ENCODE measurements at places on chromosomes 3 and 15. TPM values are rescaled to one million over a fixed set of nuclear protein-coding genes. Genes with fewer than 3 reads are reported as not detected.

DNA sequence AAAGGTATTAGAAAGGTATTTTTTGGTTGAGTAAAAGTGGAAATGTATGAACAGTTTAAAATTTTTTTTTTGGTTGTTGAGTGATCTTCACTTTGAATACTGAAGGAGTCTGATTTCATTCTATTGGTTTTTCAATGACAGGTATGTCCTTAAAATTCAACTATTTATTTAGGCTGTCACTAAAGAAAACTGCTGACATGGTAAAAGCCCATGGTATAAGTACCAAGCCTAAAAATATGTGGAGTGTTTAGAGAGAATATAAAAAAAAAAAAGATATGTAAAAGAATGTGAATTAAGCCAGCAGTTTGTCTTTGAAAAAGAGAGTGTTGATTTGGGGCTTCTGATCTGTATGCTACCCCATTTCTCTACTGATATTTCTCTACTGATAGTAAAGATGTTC, 90.3 kb upstream of the SUCLG2 start:
- DNase-seq: no peak

GRCh38 chr3:197183582-197183981, 114.8 kb downstream of the DLG1 start:
- no peak for DNase-seq

DNA sequence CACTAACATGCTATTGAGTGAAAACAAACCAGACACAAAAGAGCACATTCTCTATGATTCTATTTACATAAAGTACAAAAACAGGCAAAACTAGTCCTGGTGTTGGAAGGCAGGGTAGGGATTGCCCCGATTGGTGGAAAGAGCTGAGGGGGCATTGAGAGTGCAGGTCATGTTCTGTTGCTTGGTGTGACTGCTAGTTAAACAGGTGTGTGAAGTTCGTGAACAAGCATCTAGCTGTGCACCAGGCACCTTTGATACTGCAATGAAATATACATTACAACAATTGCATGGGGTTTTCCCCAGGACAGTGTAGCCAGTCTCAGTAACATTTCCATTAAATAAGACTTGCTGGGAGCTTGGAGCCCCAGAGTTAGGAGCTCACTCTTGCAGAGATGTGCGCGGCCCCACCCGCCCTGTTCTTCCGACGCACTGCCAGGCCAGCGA, 26.3 kb upstream of the THRB start:
- DNase-seq: no peak

DNA sequence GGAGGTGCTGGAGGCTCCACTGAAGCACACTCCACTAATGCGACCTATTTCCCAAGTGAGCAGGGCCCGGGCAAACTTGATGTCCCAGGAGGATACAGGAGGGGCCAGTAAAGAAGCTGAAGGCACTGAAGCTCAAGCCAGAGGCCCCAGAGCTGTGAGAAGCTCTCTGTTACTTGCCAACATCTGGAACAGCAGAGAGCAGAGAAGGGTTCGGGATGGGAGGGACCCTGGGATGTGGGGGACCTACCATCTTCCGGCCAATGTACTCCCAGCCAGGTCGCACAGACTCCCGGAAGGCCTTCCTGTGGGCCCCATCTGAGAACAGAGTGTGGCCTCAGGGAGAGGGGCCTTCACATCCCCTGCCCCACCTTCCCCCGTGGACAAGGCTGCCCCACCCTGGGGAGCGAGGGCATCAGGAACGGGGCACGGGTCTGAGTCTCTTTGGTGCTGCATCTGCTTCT, 3.1 kb downstream of the HHATL start:
- DNase-seq: no peak

DNA sequence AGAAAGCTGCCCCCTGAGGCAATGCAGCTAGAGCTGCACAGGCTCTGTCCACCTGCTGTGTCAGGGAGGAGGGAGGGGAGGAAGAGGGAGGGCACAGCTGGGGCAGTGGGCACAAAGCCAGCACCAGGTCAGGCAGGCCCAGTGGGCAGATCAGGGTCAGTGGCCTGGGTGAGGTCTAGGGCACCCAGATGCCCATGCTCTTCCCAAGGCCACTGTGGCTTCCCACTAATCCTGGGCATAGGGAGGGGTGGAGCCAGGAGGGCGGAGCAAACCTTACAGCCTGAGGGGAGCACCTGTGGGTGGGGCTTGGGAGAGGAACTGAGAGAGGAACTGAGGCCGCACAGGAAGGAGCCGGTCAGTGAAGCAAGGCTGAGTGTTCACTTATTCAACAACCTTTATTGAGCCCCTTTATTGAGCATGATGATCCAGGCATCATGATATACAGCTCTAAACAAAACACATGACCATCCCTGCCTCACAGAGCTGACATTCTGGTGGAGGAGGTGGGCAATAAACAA, 55.0 kb downstream of the RHCG start:
- DNase-seq: no peak

- no peak for DNase-seq
Observed at GRCh38 chr3:33312361-33312760, 35.1 kb downstream of the FBXL2 start.

- no peak for DNase-seq
Observed at GRCh38 chr15:93358166-93359059, 269.4 kb upstream of the RGMA start.

- DNase-seq: no peak
Observed at GRCh38 chr3:27542476-27542875, 58.3 kb upstream of the SLC4A7 start.

DNA sequence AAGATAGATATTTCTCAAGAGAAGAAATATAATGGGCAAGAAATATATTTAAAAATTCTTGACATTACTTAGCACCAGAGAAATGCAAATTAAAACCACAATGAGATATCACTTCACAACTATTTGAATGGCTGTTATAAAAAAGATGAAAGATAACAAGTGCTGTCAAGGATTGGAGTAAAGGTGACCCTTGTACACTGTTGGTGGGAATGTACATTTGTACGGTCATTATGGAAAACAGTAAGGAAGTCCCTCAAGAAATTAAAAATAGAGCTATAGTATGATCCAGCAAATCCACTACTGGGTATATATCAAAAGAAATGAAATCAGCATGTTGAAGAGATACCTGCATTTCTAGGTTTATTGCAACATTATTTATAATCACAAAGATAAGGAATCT, 326.4 kb downstream of the GBE1 start:
- no peak for DNase-seq

DNA sequence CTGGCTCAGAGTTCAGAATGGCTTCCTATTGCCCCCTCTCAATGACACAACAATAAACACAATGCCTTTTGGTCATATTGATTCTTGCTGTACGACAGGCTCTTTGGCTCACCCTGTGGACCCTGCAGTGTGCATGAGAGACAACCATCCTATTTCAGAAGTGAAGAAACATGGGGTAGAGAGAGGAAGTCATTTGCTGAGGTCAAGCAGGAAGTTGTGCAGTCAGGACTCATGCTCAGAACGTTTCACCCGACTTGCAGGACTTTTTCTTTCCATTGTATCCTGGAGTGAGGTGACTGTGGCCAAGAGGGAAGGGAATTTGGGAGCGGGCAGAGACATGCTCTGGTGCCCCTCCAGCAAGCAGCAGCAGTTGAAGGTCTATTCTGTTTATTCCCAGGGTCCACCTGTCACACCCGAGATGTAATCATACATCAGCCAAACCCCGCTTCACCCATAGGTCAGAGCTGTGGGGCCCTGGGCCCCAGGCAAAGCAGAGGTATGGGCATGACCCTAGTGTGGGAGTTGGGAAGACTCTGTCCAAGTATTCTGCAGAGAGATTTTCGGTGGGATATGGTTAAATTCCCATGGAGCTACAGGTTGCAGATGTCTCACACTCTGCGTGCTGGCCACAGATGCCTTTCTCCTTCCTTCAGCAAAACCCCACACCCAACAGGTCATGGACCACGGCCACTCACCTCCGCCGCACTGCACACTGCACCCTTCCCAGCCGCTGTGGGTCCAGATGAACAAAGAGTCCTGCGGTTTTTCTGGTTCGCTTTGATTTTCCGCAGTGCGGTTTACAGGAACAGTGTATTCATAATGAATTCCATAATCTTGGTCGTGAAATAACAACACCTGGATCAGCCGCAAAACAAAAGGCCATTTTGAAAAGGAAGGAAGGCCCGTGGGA, 290.6 kb downstream of the ADAMTS17 start:
- DNase-seq: no peak

GRCh38 chr15:32148833-32149555, 118.7 kb downstream of the CHRNA7 start:
- no peak for DNase-seq

DNA sequence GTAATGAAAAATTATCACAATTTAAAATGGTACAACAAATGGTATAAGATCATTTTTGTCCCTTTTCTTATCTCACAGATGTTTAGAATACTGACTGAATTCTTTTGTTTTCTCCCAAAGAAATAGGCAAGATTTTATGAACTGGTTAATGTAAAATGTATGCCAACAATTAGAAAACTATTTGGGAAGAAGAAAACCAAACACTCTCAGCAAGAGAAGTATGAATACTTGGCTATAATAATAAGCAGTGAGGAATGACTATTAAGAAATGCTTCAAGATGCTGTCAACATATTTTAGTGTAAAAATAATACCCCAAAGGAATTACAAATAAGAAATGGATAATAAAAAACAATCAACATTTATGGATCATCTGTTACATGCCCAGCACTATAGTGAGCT, 18.5 kb downstream of the SHQ1 start:
- DNase-seq: no peak

DNA sequence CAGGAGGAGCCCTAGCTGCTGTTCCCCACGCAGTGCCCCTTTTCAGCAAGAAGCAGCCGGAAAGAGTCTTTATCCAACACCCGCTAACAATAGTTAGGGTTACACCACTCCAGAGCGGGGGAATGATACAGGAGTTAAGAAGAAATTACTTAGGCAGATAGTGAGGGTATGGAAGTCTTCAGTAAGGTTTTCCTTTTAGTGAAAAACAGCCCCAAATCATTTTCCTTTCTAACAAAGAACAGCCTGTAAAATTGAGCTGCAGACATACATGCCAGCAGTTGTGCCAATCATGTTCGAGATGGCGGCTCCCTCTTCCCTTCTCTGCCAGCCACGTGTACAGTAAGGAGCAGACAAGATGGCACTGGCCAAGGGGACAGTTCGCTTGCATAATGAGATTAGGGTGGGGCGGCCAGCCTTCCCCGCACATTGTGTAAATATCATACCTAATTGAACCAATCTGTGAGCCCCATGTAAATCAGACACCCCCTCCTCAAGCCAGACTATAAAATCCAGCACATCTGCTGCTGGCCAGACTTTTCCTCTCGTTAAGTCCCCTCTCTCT, 18.5 kb upstream of the SENP5 start:
- DNase-seq: no peak

DNA sequence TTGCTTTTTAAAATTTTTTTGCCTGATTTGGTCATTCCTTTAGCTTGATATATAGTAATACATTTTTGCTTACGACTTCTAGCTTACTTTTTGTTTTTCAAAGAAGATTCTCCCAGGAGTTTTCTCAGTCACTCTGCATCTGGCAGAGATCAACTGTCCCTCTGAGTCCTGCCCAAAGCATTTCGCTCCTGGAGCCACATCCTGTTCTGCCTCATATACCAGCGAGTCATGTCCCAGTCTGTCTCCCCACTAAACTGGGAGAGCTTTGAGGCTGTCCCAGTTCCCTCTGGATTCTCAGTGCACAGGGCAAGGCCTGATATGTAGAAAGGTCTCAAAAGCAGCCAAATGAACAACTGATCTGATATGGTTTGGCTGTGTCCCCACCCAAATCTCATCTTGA, 326.3 kb downstream of the ARRDC4 start:
- DNase-seq: no peak

DNA sequence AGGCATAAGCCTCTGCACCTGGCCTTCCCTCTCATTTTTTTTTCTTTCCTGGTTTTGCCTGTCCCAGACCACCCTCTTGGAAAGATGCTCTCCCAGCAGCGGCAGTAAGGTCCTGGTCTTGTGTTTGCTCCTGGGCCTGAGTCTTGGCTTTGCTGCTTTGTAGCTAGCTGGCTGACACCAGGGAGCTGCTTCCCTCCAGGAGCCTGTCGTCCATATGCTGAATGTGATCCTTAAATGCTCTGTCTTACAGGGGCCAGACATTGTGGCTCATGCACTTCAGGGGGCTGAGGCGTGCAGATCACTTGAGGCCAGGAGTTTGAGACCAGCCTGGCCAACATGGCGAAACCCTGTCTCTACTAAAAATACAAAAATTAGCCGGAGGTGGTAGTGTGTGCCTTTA, 17.2 kb downstream of the FLNB start:
- DNase-seq: no peak

DNA sequence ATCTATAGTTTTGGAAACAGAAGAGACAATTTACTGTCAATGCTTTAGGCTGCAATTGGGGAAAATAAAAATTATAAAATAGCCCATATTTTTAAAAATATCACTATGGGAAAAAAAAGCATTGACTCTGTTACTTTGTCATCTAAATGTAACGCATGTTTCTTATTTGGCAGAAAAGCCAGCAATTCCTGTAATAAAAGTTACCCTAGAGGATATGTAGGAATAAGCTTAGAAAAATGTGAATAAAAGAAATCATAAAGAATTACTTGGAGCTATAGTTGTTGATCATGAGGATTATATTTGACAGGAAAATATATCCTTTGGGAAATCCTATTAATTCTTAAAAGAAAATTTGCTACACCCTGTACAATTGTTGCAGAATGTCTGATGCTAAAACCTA, 515.4 kb upstream of the IL12A start:
- no peak for DNase-seq

DNA sequence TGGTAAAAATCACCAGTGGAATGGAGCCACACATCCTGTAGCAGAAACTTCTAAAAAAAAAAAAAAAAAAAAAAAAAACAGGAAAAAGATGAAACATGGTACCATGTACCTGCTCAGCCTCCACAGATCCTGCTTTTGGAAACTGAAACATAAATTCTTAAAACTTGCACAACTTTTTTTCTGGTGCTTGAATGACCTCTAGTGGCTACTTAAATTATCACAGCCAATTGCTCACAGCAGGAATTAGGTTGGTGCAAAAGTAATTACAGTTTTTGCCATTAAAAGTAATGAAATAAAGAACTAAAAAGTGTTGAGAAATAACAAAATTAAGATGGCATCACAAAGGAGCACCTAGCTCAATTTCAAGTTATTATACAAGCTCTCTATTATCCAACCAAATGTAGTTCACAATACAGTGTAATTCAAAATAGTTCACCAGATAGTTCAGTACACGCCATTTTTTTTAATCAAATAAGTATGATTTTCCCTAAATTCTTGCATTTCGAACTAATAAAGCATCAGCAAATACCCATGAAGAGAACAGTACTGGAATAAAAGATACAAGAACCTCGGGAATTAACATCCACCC, 80.6 kb downstream of the ULK4 start:
- peak; percentile 42 for DNase-seq

GRCh38 chr15:64635499-64636495, 139.6 kb downstream of the RBPMS2 start:
- peak; percentile 33 for DNase-seq

GRCh38 chr3:39272191-39272590, 7.6 kb downstream of the CX3CR1 start:
- no peak for DNase-seq

GRCh38 chr3:171936191-171936841, 93.2 kb downstream of the TMEM212 start:
- DNase-seq: no peak

GRCh38 chr3:193869221-193870201, 266.4 kb upstream of the HES1 start:
- no peak for DNase-seq

Gene NR2E3
- polyA plus RNA-seq: 0.54 TPM

Gene COL6A5
- 0.03 TPM for polyA plus RNA-seq

Gene FEZF2
- not detected for polyA plus RNA-seq

Gene DENND6A
- polyA plus RNA-seq: 25.9 TPM

Gene CYP1A2
- 0.09 TPM for polyA plus RNA-seq

Gene BOC
- polyA plus RNA-seq: 24.2 TPM

Gene OR5AC2
- not detected for polyA plus RNA-seq

Gene ECE2
- polyA plus RNA-seq: 0.04 TPM

Gene REC114
- polyA plus RNA-seq: 0.55 TPM

Gene TRPM1
- polyA plus RNA-seq: 0.09 TPM

Gene CLDN11
- polyA plus RNA-seq: 205 TPM

Gene VPS8
- polyA plus RNA-seq: 36.2 TPM

Measured in renal pelvis (tissue), 12 donors.